ENCODE measurements at places on chromosomes 13 and 19.

- peak; percentile 93 for DNase-seq
These were observed at the start of gene GEMIN7 for GRCh38 chr19:45079063-45079910. TSS of gene GEMIN7 (plus strand) at chr19:45079260. CDS start at chr19:45090115, 10,855 bp downstream.

DNA sequence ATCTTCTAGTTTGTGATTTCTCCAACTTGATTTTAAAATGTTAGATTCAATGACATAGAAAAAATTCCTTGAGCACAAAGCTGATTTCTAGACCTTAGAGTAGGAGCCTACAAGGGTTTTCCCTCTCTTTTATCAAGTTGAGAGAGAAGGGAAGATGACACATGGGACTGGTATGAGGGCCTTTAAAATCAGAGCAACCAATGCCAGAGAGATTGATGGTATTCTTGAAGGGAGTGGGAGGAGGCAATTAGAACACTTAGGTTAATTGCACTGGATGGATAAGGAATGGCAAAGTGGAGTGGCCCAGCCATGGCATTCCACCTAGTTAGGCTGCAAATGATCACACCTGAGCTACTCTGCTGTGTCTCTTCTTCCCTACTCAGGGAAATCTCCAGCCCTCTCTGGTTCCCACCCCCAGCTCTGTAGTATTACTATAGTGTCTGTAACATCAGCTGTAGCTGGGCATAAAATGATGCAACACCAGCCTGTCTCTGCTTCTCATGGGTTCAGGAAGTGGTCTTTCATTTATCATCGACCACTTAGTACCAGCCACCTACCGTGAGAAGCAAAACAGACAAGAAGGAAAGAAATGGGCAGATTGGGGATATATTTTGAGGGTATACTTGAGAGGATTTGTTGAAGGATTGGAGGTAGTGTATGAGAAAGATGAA lies 333.6 kb downstream of the DLEU7 start:
- no peak for DNase-seq

- DNase-seq: no peak
These were observed 13.2 kb downstream of the ATCAY start for GRCh38 chr19:3893509-3894179.

DNA sequence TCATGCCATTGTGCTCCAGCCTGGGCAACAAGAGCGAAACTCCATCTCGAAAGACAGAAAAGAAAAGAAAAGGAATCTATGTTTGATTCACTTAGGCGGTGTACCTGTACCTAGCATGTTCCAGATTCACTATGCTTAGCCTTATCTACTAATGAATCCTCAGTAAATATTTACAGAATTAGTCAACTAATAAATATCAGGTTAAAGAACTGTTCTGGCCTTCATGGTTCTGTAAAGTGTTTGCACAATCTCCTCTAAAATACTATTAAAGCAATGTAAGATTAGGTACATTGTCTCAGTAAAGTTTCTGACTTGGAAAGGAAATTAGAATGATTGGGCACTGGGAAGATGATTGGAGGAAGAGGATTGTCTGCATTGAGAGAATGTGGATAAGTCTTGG lies 2770.4 kb downstream of the PCDH9 start:
- no peak for DNase-seq

DNA sequence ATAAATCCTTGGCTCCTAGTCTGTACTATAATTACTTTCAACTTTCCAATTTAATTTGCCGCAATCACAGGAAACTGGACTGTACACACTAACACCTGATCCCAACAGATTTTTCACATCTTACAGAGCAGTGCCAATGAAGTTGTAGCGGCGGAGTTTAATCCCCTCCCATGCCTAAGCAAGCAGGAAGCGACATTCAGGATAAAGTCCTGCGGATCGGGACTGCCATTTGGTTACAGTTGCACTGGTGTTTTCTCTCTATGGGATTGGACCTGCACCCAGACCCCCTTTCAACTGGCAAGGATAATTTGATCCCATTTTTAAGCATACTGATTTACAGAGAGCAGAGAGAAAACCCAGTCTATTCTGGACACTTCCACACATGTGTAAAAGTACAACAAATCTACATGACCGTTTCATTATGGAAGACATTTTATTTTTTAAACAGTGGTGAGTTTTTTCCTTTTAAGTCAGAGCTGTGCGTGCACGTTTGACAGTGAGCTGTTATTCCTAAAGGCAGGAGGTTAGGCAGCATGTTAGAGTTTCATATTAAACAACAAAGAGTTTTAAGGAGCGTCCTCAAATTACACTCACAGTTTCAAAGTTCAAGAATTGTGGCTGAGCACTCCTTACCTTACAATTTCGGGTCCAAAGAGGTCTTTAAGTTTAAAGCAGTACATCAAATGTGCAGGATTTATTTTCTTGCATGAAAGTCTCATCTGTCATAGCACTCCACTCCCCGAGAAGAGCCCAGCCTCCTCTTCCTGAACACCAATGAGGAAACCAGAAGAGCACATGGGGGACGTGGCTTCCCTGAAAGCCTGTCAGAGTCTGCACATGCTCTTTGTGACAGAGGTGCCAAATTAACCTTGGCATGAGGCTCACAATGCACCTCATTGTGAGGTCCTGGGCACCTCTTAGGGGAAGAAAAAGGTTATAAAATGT lies 141.6 kb upstream of the RFC3 start:
- peak; percentile 87 for DNase-seq

GRCh38 chr19:37933937-37934358 lies 26.9 kb downstream of the SIPA1L3 start:
- peak; percentile 92 for DNase-seq

DNA sequence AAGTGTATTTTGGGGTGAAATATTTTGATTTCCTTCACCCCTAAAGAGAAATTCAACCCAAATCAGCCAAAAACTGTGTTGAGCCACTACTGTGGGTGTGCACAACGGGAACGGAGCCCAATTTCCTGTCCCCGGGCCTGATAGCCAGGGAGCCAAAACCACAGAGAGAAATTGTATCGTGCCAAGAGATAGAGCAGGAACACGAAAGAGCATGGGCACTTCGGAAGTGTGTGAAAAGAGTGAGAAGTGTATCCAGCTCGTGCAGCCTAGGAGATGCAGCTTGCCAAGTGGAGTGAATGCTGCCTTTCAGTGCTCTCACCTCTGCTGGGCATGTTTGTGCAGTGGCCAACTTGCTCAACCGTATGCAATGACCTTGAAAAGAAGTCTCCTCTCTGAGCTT lies 19.4 kb upstream of the PLEKHF1 start:
- DNase-seq: no peak
